Upper lobe of left lung (tissue), 6 donors: ENCODE measurements at places on chromosomes 2 and 18. TPM values are rescaled to one million over a fixed set of nuclear protein-coding genes. Genes with fewer than 3 reads are reported as not detected.

The RFX8 gene
- 1.1 TPM for total RNA-seq

The VWA3B gene
- total RNA-seq = 7.8 TPM

The DHRS9 gene
- total RNA-seq = 4.4 TPM

The ANKAR gene
- 9.6 TPM for total RNA-seq

The ANO7 gene
- total RNA-seq = 1.0 TPM
